ENCODE measurements at places on chromosomes 3 and 15.

DNA sequence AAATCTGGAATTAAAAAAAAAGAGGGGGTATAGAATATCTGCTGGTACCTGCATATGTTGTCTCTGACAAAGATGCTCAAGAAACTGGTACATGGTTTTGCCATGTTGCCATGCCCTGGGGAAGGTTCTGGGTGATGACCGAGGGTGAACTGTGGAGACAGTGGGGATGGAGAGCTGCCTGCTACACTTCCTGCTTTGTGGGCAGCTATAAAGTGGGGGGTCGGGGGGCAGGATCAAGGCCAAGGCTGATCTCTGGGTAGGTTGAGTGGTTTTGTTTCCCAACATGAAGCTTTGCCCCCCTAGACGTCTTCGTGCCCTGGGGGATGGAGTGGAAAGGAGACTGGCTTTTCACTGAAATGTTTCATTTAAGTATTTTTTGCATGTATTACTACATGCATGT is 74.6 kb downstream of the IQSEC1 start:
- DNase-seq, result no peak

- DNase-seq, result no peak
Observed at GRCh38 chr3:120332646-120333045, 16.5 kb downstream of the LRRC58 start.

GRCh38 chr3:100263583-100263982 is 2.8 kb downstream of the TBC1D23 start:
- DNase-seq, result no peak

DNA sequence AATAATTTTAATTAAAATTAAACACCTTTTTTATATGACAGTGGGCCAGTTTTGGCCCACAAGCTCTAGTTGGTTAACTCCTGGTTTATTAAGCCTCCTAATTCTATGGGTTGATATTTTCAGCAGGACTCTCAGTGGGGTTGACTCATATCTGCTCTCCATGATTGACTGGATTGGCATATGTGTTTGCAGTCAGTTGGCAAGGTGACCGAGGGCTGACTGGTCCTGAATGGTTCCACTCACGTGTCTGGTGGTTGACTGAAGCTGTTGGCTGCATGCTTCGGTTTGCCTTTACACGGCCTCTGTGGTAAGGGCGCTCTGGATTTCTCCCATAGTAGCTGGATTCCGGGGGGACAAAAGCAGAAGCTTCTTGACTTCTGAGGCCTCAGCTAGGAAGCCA is 65.3 kb upstream of the ZNF280D start:
- no peak for DNase-seq

- DNase-seq, result no peak
Observed at GRCh38 chr3:9207116-9207763, 42.2 kb downstream of the SRGAP3 start.

Data from HS-5 (cell line).